ENCODE measurements at places on chromosomes 6 and 20.

DNA sequence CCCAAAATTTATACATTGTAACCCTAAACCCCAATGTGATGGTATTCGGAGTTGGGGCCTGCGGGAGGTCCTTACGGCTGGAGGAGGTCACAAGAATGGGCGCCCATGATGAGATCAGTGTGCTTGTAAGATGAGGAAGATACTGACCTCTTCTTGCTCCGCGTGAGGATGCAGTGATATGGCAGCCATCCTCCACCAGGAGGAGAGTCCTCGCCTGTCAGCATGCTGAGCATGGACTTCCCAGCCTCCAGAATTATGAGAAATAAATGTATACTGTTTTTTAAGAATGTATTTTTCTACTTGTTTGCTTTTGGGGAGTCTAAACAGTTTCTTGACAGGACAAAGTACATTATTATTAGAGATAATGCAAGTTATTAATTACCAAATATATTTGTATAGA is 8.7 kb upstream of the SYNDIG1 start:
- no peak for DNase-seq

GRCh38 chr6:99745651-99746050 is 139.0 kb downstream of the PRDM13 start:
- no peak for DNase-seq

DNA sequence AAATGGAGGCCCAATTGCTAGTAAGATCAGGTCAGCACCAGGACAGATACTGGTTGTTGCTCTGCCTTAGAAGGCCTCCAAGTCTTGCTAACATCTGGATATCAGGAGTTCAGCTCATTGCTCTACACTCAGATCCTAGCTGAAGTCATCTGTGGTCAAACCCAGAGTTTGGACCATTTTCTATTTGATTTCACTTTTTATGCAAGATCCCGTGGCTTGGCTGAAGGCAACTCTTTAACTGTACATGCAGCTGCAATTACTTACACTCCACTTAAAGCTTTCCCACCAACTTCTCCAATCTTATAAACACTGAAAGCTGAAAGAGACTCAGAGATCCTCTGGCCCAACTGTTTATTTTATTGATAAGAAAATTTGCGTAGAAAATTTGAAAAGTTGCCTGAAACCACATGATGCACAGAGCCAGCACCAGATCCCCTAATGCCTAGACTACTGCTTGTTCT is 2.7 kb downstream of the SLC17A2 start:
- no peak for DNase-seq

DNA sequence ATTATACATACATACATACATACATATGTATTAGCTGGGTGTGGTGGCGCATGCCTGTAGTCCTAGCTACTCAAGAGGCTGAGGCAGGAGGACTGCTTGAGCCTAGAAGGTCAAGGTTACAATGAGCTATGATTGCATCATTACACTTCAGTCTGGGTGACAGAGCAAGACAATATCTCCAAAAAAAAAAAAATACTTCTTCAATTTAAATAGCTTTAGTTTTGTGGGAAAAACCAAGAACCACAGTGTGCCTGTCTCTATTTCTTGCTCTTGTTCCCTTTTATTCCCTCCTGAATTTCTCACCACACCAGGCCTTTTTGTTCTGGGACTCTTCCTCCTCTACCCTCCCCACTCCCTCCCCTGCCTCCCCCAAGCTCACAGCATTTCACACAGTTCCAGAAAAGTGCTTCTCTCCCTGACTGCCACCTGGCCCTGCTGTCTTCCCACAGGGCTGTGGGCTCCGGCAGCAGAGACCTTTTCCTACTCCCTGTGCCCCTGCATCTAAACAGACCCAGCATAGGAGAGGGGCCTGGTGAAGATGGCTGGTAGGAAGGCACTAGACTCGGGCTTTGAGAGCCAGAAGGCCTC is 1.3 kb downstream of the C20orf203 start:
- no peak for DNase-seq

GRCh38 chr20:40990542-40991120 is 38.0 kb upstream of the TOP1 start:
- DNase-seq, result peak; percentile 47

- no peak for DNase-seq
Observed at GRCh38 chr6:46130666-46131065, 877 bp downstream of the ENPP4 start.

- DNase-seq, result no peak
Observed at GRCh38 chr20:3157817-3158216, 1.8 kb downstream of the FASTKD5 start.

GRCh38 chr6:35018746-35019145 is 122.4 kb downstream of the TCP11 start:
- DNase-seq, result no peak

GRCh38 chr6:77986380-77987034 is 333.7 kb downstream of the MEI4 start:
- DNase-seq, result no peak

GRCh38 chr20:23065266-23066201 is 16.1 kb upstream of the THBD start:
- no peak for DNase-seq

DNA sequence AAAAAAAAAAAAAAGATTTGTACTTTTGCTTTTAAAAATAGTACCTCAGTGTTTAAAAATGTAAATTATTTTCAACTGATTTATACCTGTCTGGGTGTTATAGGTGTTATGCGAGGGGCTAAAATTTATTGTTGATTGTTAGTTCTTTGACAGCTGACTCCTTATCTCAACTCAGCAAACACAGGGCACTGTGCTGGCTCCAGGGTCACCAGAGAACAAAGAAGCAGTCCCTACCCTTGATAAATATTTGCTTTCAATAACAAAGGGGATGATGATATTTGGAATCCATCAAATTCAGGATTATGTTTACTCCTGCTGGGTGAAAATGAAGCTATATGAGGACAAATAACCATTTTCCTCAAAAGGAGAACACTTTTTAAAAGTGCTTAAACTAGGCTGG is 34.2 kb upstream of the KAT14 start:
- DNase-seq, result no peak

- DNase-seq, result no peak
Observed at GRCh38 chr6:132768051-132768517, 10.4 kb upstream of the VNN2 start.

GRCh38 chr6:41732591-41733359 is 2.6 kb downstream of the TFEB start:
- DNase-seq, result peak; percentile 62

- DNase-seq, result peak; percentile 78
Observed at GRCh38 chr6:149922642-149923326, at the start of gene RAET1G. TSS of gene RAET1G (minus strand) at chr6:149923121. CDS start at chr6:149923010, 111 bp downstream.

- no peak for DNase-seq
Observed at GRCh38 chr6:20979076-20979475, 444.8 kb downstream of the CDKAL1 start.

- no peak for DNase-seq
Observed at GRCh38 chr20:20317195-20317594, 50.7 kb upstream of the INSM1 start.
